ENCODE measurements at places on chromosomes 16 and 17. TPM values are rescaled to one million over a fixed set of nuclear protein-coding genes. Genes with fewer than 3 reads are reported as not detected.

HS3ST3B1 gene
- 2.0 TPM for polyA plus RNA-seq

MAF gene
- polyA plus RNA-seq = 25.3 TPM

MT4 gene
- not detected for polyA plus RNA-seq

KCNJ18 gene
- polyA plus RNA-seq = not detected

SRCIN1 gene
- 1.3 TPM for polyA plus RNA-seq

NPIPB8 gene
- 0.47 TPM for polyA plus RNA-seq

DNA sequence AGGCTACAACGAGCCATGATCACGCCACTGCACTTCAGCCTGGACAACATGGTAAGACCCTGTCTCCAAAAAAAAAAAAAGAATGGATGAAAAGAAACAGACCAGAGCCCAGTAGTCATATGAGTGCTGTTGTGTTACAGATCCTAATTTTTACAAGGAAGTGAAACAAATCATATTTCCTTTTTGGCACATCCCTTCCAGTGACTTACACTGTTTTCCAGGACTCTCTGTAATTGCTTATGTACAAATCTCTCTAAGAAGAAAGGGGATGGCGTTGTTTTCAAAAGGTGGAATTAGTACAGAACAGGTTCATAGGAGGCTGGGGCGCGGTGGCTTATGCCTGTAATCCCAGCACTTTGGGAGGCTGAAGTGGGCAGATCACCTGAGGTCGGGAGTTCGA is 19.8 kb upstream of the ZNF594 start:
- peak; percentile 55 for DNase-seq
- H3K27me3 ChIP-seq = no peaks in the 10 kb centered on the region
- no peak overlapping the region for H3K4me3 ChIP-seq
- peaks cover 28% of the 10 kb centered on the region for H3K36me3 ChIP-seq
- H3K27ac ChIP-seq = peak overlapping the region; percentile 29
- H3K4me1 ChIP-seq = no peaks in the 10 kb centered on the region

GRCh38 chr17:68036304-68037147 is 991 bp downstream of the KPNA2 start:
- peak overlapping the region; percentile 88 for H3K27ac ChIP-seq
- H3K4me1 ChIP-seq = peaks cover 11% of the 10 kb centered on the region
- peaks cover 34% of the 10 kb centered on the region for H3K36me3 ChIP-seq

- no peak overlapping the region for H3K27ac ChIP-seq
- no peaks in the 10 kb centered on the region for H3K27me3 ChIP-seq
- peaks cover 13% of the 10 kb centered on the region for H3K4me1 ChIP-seq
- H3K4me3 ChIP-seq = no peak overlapping the region
- no peaks in the 10 kb centered on the region for H3K36me3 ChIP-seq
- no peak for DNase-seq
Observed at GRCh38 chr16:80345701-80346100, 195.1 kb upstream of the DYNLRB2 start.

- H3K27me3 ChIP-seq = no peaks in the 10 kb centered on the region
- no peaks in the 10 kb centered on the region for H3K36me3 ChIP-seq
- H3K27ac ChIP-seq = no peak overlapping the region
- H3K4me3 ChIP-seq = no peak overlapping the region
- DNase-seq = no peak
Observed at GRCh38 chr16:26491962-26492361, 574.8 kb upstream of the C16orf82 start.

DNA sequence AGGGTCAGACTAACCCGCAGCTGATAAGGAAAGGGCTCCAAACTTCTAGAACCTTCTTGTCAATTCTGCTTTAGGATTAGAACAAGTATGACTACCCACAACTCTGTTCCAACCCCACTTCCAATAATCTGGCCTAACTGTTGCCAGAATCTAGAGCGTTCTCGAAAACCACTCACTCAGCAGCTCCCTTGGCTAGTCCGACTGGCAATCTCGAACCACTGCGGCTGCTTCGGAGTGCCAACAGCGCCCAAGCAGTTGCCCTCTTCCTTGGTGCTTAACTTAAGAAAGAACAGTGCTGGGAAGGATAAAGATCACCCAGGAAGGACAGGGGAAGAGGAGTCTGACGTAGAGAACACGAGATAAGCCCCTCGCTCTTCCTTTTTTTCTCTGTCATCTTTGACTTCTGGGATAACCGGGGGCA is 818 bp downstream of the DNAJC7 start:
- H3K36me3 ChIP-seq = peaks cover 8% of the 10 kb centered on the region
- H3K4me1 ChIP-seq = peaks cover 31% of the 10 kb centered on the region
- DNase-seq = peak; percentile 39
- H3K4me3 ChIP-seq = peak overlapping the region; percentile 63

Measured in muscle of leg (tissue), 16 donors.